ENCODE measurements at places on chromosomes 16 and 17.

DNA sequence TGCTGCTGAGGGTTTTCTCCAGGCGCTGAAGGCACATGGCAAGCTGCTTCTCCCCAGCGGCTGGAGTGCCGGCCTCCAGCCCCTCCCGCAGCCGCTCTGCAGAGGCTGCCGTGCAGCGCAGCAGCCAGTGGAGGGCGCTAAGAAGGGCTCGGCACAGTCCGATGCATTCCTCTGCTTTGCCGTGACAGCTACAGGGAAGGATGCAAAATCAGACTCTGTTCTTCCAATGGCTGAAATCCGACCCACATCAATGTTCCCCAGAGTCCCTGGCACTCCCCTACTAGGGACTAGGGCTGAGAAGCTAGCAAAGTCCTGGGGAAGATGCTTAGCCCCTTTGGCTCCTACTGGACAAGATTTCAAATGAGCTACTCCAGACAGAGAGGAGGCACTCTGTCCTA is 19.0 kb downstream of the MED24 start:
- no peak for DNase-seq

- no peak for DNase-seq
Measured at GRCh38 chr16:57946181-57946801, 24.6 kb downstream of the CNGB1 start.

DNA sequence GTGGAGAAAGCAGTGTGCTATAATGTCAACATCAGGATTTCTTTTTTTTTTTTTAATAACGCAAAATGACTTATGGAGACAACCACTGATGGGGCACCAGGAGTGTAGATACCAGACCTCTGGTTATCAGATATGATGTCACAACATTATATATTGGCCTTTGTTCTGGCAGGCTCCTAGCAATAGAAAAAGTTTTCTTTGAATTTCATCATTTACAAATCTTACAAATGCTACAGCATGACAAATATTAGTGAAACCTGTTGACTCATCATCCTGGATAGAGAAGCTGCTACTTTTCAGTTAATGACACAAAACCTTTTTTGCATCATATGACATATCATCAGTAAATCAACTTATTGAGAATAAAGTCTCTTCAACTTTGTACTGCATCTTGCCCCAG is 6.1 kb downstream of the THUMPD1 start:
- DNase-seq: no peak

DNA sequence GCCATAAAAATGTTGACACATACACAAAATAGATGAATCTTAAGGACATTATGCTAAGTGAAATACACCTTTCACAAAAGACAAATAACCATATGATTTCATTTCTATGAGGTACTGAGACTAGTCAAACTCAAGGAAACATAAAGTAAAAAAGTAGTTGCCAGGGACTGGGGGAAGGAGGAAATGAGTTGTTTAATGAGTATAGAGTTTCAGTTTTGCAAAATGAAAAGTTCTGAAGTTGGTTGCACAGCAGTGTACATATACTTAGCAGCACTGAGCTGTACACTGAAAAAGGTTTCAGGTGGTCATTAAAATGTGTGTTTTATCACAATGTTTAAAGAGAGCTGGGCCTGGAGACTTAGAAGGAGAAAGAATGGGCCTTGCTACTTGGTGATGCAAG is 4.7 kb upstream of the SLC13A2 start:
- no peak for DNase-seq

DNA sequence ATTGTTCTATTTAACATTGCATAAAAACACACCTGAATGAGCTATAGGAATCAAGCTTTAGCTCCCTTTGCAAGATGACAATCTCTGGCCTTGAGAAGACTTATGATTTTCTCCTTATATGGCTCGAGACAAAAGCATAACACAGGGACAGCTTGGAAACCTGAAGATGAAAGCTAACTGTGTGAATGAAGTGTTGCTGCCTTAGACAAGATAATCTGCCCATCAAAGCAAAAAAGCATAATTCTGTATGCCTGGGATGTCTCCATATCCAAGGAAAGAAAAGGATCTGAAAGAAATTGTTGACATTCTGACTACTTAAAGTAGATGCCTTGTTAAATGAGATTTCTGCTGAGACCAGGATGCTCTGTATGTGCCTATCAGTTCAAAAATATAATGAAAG is 526.7 kb upstream of the TOM1L1 start:
- no peak for DNase-seq

GRCh38 chr16:56048425-56049105 is 142.7 kb upstream of the GNAO1 start:
- DNase-seq: no peak

DNA sequence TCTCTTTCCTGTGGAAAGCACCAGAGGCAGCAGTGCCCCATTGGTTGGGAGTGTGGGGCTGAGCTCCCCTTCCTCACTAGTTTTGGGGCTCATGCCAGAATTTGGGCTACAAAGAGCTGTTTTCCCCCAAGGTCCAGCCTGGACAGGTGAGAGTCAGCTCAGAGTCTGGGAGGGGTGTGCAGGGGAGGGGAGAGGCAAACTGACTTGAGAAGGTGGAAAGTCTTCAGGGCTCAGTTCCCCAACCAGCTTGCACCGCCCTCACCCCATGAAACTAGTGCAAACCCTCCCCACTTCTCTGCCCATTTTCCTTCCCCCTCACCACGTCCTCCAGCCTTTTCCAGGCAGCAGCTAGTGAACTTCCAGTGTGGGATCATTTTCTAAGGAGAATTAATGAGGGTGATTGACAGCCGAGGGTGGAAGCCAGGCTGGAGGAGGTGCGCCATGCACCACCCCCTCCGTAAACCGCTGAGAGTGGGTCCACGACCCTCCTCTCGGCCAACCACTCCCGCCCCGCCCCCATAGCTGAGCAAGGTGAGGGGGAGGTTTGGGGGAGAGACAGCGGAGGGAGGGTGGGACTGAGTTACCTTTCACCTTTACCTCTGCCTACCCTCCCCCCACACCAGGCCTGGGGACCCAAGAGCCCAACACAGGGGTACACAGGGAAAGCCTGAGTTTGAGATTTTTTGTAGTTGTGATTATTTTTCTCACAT is 6.2 kb upstream of the DLX4 start:
- no peak for DNase-seq

DNA sequence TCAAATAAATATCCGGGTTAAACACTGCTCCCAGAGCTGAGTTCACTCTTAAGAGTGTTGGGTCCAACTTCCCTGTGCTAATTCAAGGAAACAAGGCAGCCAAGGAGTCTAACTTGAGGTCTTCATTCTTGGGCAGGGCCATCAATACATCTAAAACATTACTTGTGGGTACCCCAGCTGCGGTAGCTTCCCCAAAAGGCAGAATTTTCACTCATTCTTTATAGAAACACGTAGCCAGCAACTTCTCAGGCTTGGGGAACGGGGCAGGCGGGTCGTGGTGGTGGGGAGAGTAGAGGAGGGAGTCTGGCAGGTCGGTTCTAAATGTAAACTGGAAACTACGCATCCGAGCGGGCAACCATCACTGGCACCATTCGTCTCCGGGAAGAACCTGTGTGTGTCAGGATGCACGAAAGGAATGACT is 666 bp upstream of the METTL9 start:
- no peak for DNase-seq

DNA sequence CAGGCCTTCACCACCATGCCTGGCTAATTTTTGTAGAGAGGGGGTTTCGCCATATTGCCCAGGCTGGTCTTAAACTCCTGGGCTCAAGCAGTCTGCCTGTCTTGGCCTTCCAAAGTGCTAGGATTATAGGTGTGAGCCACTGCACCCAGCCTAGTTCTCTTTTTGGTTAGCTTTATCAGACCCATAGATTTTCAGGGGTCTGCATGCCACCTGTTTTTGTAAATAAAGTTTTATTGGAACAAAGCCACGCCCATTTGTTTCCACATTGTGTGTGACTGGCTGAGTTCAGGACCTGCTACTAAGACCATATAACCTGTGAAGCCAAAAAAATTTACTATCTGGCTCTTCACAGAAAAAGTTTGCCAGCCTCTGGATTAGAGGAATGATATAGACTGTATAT is 7.6 kb downstream of the PSMD11 start:
- no peak for DNase-seq

All from epithelial cell of prostate (primary cell).